ENCODE measurements at places on chromosomes 7 and 10.

DNA sequence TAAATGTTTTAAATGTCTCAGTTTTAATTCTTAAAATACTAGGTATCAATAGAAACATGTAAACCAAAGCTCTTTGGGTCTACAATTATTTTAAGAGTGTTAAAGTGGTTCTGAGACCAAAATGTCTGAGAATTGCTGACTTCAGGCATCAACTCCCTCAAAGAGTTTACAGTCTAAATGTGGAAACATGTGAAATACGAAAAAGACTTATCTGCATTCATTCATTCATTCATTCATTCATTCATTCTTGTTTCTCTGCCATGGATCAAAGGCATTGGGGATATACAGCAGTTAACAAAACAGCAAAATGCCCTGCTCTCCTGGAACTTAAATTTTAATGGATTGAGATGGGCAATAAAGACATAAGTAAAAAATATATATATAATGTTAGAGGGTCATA, 69.8 kb downstream of the BLNK start:
- DNase-seq: no peak

DNA sequence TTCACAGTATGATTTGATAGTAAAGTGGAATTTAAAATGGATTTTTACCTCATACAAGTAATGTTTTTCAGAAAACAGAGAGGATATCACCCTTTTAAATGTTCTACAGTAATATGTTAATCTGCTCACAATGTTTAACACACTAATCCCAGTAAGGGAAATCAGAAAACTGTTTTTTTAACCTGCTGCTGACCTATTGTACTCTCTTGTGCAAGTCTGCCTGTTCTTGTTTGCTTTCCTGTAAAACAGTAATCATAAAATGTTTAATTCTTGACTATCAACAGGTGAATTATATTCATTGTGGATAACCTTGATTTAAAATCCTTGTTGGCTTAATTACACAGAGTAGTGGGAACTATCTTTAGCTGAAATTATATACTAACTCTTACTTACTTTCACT, 126.4 kb downstream of the GNAT3 start:
- DNase-seq: no peak

DNA sequence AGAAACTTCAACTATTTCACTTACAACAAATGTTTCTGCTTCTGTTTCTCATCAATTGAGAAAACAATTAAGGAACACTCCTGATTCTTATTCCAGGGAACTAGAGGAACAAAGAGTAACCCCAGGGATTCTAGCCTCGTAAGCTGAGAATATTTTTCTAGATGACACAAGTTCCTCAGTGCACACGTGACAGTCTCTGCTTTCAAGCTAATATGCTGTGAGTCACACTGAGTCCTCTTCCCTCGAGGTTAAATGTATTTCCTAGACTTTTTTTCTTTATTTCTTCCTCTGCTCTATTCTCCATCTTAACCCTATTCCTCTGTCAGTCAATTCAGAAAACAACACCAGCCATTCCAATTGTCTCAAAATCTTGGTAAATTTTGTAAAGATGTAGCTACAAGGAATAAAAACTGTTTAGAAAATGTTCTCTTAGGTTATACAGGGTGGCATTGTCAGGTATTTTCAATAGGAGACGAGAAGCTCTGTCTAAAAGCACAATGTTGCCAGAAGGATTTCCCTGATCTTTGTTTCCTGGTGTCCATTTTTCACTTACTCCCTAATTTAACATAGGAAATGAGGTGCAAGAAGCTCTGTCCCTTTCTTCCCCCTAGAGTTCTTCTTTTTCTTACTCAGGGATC, 5.8 kb upstream of the C1GALT1 start:
- DNase-seq: no peak

DNA sequence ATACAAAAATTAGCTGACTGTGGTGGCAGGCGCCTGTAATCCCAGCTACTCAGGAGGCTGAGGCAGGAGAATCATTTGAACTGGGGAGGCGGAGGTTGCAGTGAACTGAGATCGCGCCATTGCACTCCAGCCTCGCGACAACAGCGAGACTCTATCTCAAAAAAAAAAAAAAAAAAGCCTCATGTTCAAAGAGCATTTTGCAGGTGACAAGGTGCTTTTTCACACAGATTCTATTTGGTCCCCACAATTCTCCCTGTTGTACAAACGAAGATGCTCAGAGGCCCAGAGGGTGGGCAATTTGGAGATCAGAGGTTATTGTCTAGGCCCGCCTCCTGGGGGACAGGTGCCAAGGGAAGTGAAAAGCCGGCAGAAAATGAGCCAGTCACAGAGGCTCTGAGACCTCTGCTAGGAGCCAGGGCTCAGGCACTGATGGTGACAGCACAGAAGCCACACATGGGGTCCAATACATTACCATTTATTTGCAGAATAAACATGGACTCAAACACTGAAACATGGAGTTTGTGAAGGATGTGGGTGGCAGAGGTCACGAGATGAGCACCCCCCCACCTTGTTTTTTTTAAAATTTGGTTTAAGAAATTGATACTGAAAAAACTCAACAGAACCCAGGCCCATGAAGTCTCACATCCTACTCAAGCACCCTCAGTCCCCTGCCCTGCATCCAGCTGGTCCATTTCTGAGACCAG, 882 bp upstream of the GAL3ST4 start:
- DNase-seq: no peak

- no peak for DNase-seq
Measured at GRCh38 chr7:140540136-140540777, 61.0 kb upstream of the MKRN1 start.

DNA sequence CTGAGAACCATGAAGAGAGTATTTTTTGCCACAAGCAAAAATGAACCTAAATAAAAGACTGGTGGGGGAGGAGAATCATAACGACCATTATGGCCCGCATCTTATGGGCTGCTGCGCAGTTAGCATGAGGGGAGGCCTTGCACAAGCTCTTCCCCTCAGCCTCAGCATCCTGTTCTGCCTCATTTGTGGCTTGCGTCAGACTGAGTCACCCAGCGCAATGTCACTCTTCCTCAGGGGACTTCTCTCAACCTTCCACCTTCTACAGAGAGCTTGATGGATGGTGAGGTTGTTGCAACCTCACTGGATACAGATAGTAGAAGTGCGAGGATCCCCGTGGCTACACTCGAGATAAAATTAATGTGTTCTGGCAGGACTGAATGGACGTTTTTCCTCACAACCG, 16.8 kb upstream of the GPR15LG start:
- DNase-seq: no peak

DNA sequence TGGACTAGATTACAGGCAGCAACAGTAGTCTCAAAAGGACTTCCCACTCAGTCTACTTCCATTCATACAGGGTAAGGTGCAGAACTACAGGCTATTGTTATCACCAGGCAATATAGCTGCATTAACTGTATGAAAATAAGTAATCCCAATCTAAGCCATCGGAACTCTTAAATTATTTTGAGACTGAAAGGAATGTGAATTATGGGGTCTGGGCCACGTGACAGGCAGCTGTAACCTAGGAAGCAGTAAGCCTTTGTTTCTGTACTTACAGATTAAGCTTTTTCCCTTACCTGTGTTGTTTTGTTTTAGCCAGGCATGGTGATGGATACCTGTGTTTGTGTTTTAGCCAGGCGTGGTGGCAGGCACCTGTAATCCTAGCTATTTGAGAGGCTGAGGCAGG, 152.4 kb upstream of the TRIM24 start:
- DNase-seq: no peak

- no peak for DNase-seq
Measured at GRCh38 chr10:64271508-64271907, 750.3 kb downstream of the REEP3 start.

DNA sequence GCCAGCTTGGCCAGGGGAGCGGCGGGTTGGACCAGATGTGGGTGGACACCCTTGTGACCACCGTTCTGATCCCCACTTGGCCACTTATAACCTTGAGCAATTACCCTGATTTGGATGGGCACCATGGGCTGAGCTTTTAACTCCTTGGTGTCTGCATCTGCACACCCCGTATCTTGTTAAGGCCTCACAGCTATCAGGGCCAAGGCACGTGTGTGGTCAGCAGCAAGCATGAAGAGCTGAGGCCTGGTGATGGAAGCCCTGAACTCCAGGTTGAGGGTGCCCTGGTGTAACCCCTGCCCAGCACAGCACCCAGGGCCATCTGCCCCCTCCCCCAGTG, 89.2 kb downstream of the ZMIZ1 start:
- DNase-seq: no peak

GRCh38 chr10:108562105-108562504, 1361.2 kb downstream of the XPNPEP1 start:
- DNase-seq: no peak

GRCh38 chr10:3886191-3886590, 101.2 kb upstream of the KLF6 start:
- DNase-seq: no peak

GRCh38 chr7:150406567-150407421, 27.7 kb downstream of the ZNF775 start:
- DNase-seq: no peak

DNA sequence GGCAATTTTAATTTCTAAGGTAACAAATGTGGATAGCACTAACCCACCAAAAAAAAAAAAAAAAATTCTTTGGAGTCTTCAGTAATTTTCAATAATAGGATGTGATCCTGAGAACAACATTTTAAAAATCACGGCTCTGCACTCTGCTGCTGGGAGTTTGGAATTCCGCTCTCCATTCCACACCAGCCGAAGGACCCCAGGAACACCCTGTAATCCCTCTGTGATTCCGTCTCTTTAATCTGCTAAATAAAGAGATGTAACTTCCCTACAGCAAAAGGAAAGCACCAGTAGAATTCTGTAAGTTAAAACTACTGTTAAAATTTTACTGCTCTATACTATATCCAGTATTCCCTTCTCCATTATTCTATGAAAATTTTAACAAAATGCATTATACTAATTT, 284.5 kb downstream of the PTPRN2 start:
- DNase-seq: no peak

- no peak for DNase-seq
Measured at GRCh38 chr7:114944745-114945625, 23.1 kb downstream of the MDFIC start.

- no peak for DNase-seq
Measured at GRCh38 chr10:72334196-72334824, 20.4 kb downstream of the DNAJB12 start.

GRCh38 chr10:49831352-49832035, 69.4 kb upstream of the OGDHL start:
- no peak for DNase-seq

DNA sequence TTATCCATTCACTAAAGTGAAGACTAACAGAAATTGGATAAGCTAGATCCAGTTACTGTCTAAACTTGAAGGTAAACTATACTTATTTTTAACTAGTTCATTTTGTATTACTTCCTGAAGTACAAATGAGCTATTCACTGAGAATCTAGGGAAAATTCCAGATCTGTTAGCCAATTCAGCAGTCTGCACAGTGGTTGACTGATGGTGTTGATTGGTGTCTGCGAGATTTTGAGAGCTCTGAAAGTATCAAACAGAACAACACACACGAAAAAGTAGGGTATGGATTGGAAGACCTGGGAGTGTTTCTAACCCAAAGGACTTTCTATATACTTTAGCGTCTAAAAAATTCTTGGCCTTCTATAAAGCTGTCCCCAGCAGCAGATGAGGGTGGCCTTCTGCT, 33.6 kb upstream of the AGR2 start:
- DNase-seq: no peak

GRCh38 chr10:73209705-73210104, 37.4 kb downstream of the DNAJC9 start:
- DNase-seq: no peak

- no peak for DNase-seq
Measured at GRCh38 chr10:4837551-4837950, 11.5 kb downstream of the AKR1E2 start.

GRCh38 chr10:101217450-101218281, 11.6 kb downstream of the LBX1 start:
- DNase-seq: no peak

DNA sequence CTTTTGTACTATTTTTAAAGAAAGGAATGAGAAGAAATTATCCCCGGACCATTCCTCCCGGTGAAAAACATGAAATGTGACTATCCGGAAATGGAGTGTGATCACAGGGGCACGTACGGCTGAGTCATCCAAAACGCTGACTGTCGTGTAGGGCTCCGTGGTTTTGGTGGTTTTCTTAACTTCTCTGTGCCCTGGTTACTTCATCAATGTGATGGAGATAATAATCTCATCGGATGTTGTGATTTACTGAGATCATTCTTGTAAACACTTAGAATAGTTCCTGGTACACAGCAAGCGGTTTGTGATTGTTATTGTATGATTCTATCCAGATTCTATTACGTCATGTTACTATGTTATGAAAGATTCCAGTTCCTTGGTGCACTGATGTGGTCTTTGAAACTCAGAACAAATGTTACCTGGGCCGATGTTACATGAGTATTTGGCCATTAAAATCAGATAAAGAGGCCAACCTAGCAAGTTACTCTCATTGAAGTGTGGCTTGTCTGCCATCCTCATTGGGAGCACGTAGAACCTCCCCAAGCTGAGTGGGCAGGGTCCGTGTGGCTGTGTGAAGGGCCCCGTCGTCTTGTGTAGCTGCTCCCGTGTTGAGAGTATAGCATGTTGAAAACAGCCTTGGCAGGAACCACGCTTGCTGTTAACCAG, 99.5 kb downstream of the CAMK1D start:
- no peak for DNase-seq

- DNase-seq: no peak
Measured at GRCh38 chr7:92260248-92260781, 14.5 kb downstream of the ANKIB1 start.

DNA sequence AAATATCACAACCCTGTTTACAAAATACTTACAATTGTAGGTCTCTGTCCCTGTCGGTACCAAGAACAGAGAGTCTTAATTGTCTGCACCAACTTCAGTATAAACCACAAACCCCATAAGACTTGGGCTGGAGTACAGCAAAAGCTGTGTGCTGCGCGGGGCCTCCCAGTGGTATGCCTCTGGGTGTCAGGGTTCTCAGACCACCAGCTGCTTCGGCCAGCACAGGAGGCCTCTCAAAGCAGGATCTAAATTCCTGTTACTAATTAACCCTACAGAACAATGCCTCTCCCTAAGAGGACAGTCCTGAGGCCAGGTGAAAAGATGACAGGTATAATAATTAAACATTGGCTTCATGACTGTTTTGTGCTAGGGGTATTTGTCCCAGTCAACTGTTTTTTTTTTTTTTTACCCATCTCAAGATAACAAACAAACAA, 957 bp upstream of the SVIL start:
- DNase-seq: no peak

GRCh38 chr7:18655506-18655905, 160.0 kb downstream of the HDAC9 start:
- no peak for DNase-seq

DNA sequence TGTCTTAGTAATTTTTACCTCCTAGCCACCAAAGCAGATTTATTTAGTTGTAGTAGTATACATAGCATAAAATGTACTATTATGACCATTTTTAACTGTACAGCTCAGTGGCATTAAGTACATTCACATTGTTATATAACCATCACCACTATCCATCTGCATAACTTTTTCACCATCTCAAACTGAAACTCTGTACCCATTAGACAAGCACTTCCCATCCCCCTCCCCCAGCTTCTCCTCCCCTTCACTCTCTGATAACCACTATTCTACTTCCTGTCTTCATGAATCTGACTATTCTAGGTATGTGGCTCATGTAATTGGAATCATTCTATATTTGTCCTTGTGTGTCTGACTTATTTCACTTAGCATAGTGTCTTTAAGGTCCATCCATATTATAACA, 71.9 kb downstream of the MRPL32 start:
- no peak for DNase-seq
